ENCODE measurements at places on chromosomes 4 and X. TPM values are rescaled to one million over a fixed set of nuclear protein-coding genes. Genes with fewer than 3 reads are reported as not detected.
A peak's percentile ranks its signal among the peaks of the same experiment; 100 is the strongest.

The SOX3 gene
- total RNA-seq = not detected

The FBXW7 gene
- total RNA-seq = 128 TPM

The WAS gene
- total RNA-seq = 29.5 TPM

The CACNA1F gene
- not detected for total RNA-seq

The CSAG2 gene
- not detected for total RNA-seq

The GPRASP1 gene
- 0.85 TPM for total RNA-seq

The ART3 gene
- total RNA-seq = not detected

The CXCL8 gene
- not detected for total RNA-seq

The QRFPR gene
- total RNA-seq = 0.21 TPM

The ZNF630 gene
- 3.3 TPM for total RNA-seq

The BMX gene
- total RNA-seq = 1.3 TPM

- no peak for DNase-seq
These were observed 183.5 kb downstream of the MSL3 start for GRCh38 chrX:11941571-11941970.

GRCh38 chrX:106619797-106620196, 8.0 kb downstream of the RADX start:
- DNase-seq = no peak

- no peak for DNase-seq
These were observed 23.4 kb upstream of the STBD1 start for GRCh38 chr4:76282941-76283689.

GRCh38 chr4:81676537-81676936, 204.8 kb upstream of the RASGEF1B start:
- no peak for DNase-seq

DNA sequence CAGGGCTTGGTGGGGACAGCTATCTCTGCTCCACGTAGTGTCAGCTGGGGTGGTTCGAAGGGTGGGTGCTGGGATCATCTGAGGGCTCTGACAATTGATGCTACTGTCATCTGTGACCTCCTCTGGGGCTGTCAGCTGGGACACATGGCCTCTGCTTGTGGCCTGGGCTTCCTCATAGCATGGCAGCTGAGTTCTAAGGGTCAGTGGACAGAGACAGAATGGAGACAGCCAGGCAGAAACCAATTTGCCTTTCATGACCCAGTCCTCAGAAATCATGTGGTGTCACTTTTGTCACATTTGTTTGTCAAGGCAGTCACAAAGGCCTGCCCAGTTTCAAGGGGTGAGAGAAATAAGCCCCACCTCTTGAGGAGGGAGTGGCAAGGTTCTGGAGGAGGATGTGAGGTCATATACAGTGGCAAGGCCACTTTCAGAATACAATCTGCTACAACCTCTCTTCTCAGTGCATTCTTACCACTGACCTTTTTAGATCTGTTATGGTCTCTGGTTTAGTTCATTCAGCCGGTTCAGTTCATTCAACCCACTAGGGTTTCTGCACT, 103.6 kb upstream of the BCOR start:
- DNase-seq = no peak

DNA sequence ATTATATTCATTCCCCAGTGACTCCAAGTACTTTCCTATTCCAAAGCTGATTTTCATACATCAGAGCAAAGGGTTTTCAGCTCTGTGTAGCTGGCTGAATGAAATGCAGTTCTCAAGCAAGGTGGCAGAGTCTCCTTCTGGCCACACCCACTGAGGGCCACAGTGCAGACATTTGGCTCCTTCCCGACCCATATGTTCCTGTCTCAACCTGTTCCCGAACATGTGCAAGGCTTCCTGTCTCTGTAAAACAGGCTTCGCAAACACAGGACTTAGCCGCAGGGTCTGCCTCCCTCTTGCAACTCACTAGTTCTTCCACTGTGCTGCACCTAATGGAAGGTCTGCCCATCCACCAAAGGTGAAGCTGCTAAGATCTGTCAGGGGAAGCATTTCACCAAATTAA, 249.2 kb downstream of the MID1IP1 start:
- no peak for DNase-seq

- no peak for DNase-seq
These were observed 125.1 kb downstream of the FGF16 start for GRCh38 chrX:77572322-77572721.

GRCh38 chr4:99677161-99677560, 19.5 kb upstream of the C4orf54 start:
- no peak for DNase-seq

DNA sequence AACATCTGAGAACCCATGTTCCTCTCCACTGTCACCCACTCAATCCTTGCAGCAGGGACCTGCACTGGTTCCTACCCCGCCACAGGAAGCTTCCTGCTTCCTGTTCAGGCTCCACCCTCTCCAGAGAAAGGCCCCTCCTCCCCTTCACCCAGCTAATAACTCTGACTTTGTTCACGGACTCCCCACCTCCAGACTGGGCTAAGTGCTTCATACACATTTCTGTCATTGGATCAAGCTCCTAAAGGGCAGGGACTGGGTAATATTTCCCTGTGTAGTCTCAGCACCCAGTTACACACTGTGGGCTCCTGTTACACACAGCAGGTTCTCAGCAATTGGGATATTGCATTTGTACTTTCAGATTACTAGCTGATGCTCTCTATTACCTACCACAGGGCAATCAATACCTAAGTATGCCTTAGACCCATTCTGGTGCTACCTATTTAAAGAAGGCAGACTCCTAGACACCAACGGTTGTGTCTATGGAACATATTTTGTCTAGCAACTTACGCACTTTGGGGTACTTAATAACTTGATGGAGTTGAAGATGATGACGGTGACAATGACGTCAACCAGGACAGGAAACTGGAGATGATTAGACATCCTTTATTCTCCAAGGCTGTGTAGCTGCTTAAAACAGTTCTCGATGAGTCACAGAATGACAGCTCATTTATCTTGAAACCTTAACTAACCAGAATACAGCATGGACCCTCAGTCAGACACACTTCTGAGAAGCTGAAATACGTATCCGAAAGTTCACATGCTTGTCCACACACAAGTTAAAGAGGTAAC, 58.1 kb downstream of the MAML3 start:
- DNase-seq = peak; percentile 72

DNA sequence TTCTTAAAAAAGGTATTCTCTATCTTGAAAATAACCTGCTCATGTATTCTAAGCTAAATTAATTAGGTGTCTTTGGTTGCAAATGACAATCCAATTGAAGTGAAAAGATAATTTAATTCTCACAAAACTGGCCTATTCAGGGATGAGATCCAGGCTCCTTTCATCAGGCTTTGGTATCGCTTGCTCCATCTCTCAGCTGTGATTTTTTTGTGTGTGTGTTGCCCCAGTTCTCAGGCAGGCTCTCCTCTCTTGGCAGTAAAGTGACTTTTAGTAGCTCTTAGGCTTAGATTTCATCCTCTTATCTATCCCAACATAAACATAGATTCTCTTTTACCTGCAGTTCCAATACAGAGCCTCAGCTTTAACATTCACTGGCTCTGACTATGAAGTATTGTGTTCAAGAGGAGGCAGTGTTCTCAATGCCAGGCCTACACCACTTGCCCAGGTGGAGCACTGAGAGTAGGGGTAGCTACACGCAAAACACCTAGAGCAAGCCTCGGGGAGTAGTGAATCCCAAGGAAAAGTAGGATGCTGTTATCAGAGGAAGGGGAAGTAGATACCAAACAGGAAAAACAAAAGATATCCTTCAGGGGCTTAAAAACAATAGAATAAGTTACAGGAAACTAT, 392.4 kb upstream of the ATOH1 start:
- no peak for DNase-seq

GRCh38 chr4:56082829-56083228, 134.1 kb downstream of the CEP135 start:
- no peak for DNase-seq

GRCh38 chrX:2490634-2491033, 10.1 kb downstream of the DHRSX start:
- DNase-seq = no peak

DNA sequence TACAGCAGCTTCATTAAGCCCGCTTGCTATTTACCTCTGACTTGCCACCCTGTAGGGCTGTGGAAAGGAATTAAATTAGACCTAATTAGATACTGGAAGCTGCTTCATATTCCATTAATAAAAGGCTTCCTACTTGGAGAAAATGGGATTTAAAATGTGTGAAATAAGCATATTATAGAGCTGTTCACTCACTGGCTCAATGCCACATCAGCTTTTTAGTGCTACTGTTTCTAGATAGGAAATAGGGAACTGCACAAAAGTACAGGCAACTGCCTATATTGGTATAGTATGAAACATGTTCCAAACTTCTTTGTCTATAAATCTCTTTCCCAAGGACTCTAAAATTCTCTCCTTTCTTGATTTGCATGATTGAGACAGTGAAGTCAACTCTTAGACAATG, 407.9 kb upstream of the AADAT start:
- DNase-seq = no peak

DNA sequence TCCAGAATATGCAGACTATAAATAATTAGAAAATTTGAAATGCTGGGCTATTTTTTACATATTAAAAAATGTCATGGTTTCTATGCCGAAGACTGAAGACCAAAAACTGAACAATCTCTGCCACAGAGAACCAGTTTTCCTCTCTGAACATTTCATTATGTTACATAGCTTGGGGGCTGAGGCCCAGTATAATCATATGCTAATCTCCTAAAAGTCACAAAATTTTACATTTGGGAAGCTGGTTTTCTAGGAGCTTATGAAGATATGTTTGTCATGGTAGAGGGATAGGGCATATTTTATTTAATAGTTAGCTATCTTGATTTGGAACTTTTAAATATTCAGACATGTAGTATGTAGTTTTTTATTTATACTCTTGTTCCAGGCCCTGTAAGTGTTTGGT, 167.8 kb downstream of the GPAT3 start:
- DNase-seq = no peak

- no peak for DNase-seq
These were observed 55.2 kb upstream of the SLIT2 start for GRCh38 chr4:20196476-20196875.

- DNase-seq = no peak
These were observed 129.4 kb upstream of the TENM3 start for GRCh38 chr4:182113779-182114178.

GRCh38 chr4:110586131-110586850, 36.6 kb downstream of the PITX2 start:
- no peak for DNase-seq

DNA sequence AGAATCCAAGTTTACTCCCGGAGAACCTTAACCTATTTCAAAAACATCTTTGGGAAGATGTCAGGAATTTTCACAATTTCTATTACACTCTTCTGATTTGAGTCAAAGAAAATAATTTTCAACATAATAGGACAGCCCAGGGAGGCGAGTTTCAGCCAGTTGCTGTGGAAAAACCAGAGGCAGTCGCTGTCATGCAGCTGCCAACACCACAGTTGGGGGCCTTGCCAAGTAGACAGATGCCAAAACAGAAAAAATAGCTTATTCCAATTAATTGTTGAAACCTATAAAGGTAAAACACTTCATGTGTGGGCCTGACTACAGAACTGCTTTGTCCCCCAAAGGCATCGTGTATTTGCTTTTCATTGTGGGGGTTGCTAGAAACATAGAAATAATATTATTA, 225.8 kb downstream of the DMD start:
- DNase-seq = no peak

DNA sequence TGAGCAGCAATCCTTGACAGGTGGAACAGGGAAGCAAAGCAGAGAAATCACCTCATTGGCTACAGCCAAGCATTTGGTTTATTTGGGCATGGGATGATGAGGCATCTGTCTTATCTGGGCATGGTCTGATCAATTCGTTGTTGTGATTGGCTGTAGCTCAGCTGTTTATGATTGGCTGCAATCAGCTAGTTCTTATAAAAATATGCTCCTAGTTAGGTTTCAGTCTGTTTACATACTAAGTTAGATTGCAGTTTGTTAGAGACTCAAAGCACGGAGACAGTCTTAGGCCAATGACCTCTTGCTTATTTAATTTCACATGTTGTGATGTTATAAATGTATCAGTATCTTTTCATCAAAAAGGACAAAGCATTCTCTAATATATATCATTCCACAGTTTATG, 312.0 kb downstream of the PDGFC start:
- no peak for DNase-seq

GRCh38 chr4:93767917-93768316, 60.6 kb upstream of the ATOH1 start:
- no peak for DNase-seq

DNA sequence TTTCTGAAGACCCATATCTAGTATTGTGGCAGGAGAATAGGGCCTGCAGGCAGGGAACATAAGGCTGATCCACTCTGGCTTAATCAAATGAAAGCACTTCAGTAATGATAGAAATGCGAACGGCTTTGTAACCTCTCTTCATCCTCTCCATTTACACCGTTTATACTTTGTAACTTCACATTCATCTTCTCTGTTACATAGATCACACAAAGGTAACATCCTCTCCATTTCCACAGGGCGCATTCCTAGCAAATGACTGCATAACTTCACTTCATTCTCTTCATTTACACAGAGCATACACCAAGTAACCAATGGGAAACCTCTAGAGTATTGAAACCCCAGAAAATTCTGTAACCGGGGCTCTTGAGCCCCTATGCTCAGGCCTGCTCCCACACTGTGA, 65.5 kb upstream of the SLC34A2 start:
- DNase-seq = no peak

GRCh38 chr4:143514497-143514896, 995 bp downstream of the SMARCA5 start:
- peak; percentile 69 for DNase-seq

GRCh38 chr4:152626790-152627189, 53.0 kb downstream of the TMEM154 start:
- no peak for DNase-seq

GRCh38 chr4:1380368-1381151, 25.7 kb downstream of the NKX1-1 start:
- DNase-seq = no peak

- DNase-seq = no peak
These were observed 47.8 kb downstream of the SHISA3 start for GRCh38 chr4:42445038-42445437.

GRCh38 chr4:109957227-109957626, 44.5 kb downstream of the EGF start:
- DNase-seq = no peak

DNA sequence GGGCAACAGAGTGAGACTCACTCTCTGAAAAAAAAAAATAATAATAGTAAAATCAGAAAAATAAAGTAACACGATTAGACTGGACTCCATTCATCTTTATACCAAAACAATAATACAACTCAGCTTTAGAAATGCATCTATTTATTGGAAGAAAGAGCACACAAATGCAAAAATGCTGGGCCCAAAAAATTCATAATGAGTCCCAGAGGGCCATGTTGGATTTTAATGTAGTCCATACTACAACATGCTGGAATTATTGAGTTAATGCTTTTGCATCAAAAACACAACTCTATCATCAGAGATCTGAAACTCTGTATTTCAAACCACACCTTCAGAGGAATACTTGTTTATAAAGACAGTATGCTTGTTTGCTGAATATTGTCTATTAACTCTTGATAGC, 1614.7 kb downstream of the STIM2 start:
- no peak for DNase-seq

GRCh38 chr4:81207828-81208227, 7.2 kb downstream of the PRKG2 start:
- no peak for DNase-seq
